GM23248 (cell line): ENCODE measurements at places on chromosomes 13 and 19. TPM values are rescaled to one million over a fixed set of nuclear protein-coding genes. Genes with fewer than 3 reads are reported as not detected.
A peak's percentile ranks its signal among the peaks of the same experiment; 100 is the strongest.

DNA sequence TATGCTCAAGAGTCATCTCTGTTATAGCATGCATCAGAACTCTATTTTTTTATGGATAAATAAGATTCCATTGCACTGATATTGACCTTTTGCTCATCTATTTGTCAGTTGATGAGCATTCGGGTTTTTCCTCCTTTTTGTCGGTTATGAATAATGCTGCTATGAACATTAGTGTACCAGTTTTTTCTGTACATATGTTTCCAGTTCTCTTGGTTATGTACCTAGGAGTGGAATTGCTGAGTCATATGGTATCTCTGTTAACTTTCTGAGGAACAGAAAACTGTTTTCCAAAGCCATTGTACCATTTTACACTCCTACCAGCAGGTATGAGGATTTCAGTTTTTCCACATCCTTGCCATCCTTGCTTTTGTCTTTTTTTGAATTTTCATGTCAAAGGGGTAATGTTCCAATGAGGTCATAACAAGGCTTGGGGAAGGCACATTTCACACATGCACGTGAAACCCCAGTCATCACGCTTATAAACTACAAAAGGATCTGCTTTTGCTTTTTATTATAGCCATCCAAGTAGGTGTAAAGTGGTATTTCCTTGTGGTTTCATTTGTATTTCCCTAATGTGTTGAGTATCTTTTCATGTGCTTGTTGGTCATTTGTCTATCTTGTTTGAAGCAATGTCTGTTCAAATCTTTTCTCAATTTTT, 14.6 kb downstream of the KBTBD7 start:
- peak; percentile 81 for DNase-seq
- H3K4me3 ChIP-seq: no peak overlapping the region
- H3K27ac ChIP-seq: peak overlapping the region; percentile 42
- H3K27me3 ChIP-seq: no peaks in the 10 kb centered on the region

- no peaks in the 10 kb centered on the region for H3K36me3 ChIP-seq
- H3K27ac ChIP-seq: no peak overlapping the region
- H3K4me1 ChIP-seq: no peaks in the 10 kb centered on the region
- no peak for DNase-seq
- no peak overlapping the region for H3K4me3 ChIP-seq
- no peaks in the 10 kb centered on the region for H3K27me3 ChIP-seq
Measured at GRCh38 chr19:8259922-8260247, 48.3 kb downstream of the CD320 start.

- no peaks in the 10 kb centered on the region for H3K4me1 ChIP-seq
- H3K4me3 ChIP-seq: no peak overlapping the region
- no peaks in the 10 kb centered on the region for H3K36me3 ChIP-seq
- DNase-seq: no peak
Measured at GRCh38 chr13:49783865-49784264, 8.6 kb downstream of the KPNA3 start.

GRCh38 chr19:55285229-55285890, 1.6 kb downstream of the BRSK1 start:
- H3K36me3 ChIP-seq: no peaks in the 10 kb centered on the region
- peak; percentile 36 for DNase-seq
- H3K27ac ChIP-seq: no peak overlapping the region
- peak overlapping the region; percentile 68 for H3K4me3 ChIP-seq
- H3K4me1 ChIP-seq: no peaks in the 10 kb centered on the region

Gene KL
- total RNA-seq: 0.22 and 0.25 TPM in 2 replicates

Gene FARP1
- 43.3 and 56.6 TPM in 2 replicates for total RNA-seq

Gene EDNRB
- 0.32 TPM in 1 of 2 replicates, not detected in the other for total RNA-seq
